NCI-H1930 (cell line): ENCODE measurements at places on chromosomes 4 and X.

DNA sequence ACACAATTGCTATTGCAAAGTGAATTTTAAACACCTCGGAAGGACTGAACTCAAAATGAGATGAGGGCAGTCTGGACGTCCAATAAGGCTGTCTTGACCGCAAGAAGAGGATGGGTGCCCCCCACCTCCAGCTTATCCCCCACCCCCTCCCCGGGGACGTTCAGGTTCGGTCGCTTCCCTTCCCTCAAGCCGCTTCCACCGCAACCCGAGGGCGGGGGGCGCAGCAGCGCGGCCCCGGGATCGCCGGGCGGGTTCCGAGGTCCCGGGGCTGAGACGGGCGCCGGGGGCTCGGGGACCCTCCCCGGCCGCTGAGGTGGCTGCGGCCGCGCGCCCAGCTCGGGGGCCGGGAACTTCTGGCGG is 480 bp downstream of the USP46 start:
- no peak for DNase-seq

GRCh38 chrX:88908056-88908455 is 161.0 kb downstream of the CPXCR1 start:
- no peak for DNase-seq

- no peak for DNase-seq
Measured at GRCh38 chrX:21166272-21166982, 207.8 kb upstream of the CNKSR2 start.

- no peak for DNase-seq
Measured at GRCh38 chr4:73998040-73999011, at the start of gene CXCL5. CXCL5 (minus strand) TSS chr4:73998677; CDS start chr4:73998581, 96 bp downstream.

GRCh38 chr4:112448306-112449132 is 67.5 kb downstream of the NEUROG2 start:
- no peak for DNase-seq
